ENCODE measurements at places on chromosomes 3 and 15.

DNA sequence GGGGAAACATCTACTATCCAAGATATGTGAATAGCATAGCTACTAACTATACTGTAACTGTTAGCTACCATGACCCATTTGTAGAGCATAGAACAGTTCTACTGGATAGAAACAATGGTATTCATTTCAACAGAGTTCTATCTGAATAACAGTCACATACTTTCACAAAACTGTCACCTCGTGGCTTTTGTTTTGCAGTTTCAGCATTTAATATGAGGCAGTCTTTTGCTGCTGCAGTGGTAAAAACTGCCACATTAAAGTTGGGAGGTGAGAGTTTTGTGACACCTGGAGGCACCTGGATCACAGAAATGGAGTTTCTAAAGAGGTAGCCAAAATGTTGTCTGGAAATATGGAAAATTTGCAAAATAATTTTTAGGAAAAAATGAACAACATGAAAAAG is 578.0 kb downstream of the UNC13C start:
- DNase-seq = no peak

- DNase-seq = no peak
Observed at GRCh38 chr3:112799946-112800345, 46.7 kb downstream of the CD200R1L start.

DNA sequence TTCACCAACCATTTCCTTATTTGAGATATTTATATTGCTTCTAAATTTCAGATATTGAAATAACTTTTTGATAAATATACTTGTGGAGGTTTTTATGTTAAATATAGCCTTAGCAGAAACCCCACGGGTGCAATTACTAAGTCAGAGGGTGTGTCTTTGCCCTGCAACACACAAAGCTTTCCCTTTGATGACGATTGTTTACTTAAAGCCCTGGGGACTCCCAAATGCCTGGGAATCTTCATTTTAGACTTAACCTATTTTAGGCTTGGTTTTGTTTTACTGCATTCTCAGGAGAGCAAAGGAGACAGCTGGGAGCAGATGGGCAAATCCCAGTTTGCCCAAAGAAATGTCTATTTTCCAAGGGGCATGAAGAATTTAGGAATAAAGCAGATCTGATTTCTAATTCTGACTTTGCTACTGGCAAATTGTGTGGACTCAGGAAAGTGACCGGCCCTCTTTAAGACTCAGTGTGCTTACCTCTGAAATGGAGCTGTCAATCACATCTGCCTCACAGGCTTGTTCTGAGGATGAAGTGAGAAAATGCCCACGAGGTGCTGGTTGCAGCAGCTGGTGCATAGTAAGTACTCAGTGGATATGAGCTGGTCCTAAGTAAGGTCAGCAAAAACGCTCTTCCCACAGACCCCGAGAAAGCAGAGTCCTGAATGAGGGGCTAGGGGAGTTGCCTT is 49.3 kb upstream of the CA12 start:
- no peak for DNase-seq

GRCh38 chr15:68525815-68526214 is 53.0 kb upstream of the CORO2B start:
- DNase-seq = peak; percentile 59

DNA sequence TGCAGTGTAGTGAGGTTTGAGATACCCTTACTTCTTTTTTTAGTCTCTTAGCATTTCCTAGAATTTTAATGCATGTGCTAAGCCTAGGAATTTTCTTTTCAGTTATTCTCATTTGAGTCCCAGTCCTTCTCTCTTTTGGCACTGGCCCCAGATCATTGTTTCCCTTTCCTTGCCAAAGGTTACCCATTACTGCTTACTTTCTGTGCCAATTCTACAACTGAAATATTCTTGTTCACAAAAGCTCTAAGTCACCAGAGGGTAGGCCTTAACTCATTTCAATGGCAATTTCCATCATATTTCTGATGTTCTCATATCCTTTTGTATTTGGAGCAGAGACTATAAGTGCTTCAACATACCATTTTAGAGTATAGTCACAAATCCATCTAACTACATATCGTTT is 199.6 kb upstream of the CBLB start:
- no peak for DNase-seq

GRCh38 chr3:134624537-134625287 is 26.1 kb downstream of the KY start:
- no peak for DNase-seq

- no peak for DNase-seq
Observed at GRCh38 chr3:11074451-11074850, 79.8 kb upstream of the HRH1 start.

GRCh38 chr15:29942548-29942947 is 120.3 kb upstream of the TJP1 start:
- no peak for DNase-seq

DNA sequence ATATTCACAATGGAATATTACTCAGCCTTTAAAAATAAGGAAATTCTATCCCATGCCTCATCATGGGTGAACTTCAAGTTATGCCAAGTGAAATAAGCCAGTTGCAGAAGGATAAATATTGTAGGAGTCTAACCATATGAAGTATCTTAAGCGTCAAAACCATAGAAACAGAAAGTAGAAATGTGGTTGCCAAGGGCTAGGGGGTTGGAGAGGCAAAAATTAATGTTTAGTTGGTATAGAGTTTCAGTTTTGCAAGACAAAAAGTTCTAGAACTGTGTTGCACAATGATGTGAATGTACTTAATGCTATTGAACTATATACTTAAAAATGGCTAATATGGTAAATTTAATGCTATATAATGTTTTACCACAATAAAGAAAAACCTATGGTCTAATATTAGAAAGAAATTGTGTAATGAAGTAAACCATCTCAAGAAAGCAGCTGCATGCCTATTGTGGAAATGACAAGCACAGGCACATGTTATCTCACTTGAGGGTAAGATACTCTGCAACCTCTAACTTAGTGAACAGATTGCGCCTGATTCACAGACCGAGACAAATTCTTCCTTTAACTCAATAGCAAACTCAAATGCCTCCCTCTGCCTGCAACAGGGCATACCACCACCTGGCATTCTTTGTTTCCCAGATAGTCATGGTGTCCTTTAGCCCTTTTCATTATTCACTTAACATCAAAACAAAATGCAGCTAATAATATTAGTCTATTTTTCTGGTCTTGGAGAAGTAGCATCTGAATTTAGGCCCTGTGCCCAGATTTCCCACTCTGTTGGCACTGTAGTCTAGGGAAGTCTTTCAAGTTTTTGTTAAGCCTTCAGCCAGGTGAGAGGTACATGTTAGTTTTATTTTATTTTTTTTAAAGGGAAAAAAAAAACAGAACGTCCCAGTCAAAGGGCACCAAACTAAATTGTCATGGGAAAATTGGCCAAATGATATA is 80.2 kb upstream of the ACP3 start:
- DNase-seq = no peak

GRCh38 chr3:174061162-174061561 is 663.6 kb downstream of the NLGN1 start:
- DNase-seq = no peak

GRCh38 chr3:131218196-131218595 is 163.4 kb upstream of the NUDT16 start:
- DNase-seq = peak; percentile 75

- peak; percentile 96 for DNase-seq
Observed at GRCh38 chr3:152302521-152303021, 33.8 kb downstream of the MBNL1 start.

GRCh38 chr3:185225523-185225922 is 28.3 kb downstream of the EHHADH start:
- peak; percentile 74 for DNase-seq

DNA sequence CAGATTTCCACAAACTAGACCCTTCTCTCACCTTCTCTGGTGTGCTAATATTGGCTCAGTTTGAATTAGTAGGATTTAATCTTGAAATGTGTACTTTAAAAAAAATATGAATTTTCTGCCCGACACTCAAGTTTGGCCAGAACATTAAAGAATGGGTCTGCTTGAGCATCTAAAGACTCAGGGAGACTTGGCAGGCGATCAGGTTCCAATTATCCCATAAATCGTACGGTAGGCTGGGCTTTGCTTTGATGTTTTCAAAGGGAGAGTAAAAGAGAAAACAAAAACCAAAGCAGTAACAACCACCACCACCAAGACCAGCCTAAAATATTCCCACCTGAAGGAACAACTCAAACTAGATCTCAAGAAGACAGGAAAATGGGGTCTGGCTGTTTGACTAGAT is 230.8 kb downstream of the EBLN2 start:
- no peak for DNase-seq

DNA sequence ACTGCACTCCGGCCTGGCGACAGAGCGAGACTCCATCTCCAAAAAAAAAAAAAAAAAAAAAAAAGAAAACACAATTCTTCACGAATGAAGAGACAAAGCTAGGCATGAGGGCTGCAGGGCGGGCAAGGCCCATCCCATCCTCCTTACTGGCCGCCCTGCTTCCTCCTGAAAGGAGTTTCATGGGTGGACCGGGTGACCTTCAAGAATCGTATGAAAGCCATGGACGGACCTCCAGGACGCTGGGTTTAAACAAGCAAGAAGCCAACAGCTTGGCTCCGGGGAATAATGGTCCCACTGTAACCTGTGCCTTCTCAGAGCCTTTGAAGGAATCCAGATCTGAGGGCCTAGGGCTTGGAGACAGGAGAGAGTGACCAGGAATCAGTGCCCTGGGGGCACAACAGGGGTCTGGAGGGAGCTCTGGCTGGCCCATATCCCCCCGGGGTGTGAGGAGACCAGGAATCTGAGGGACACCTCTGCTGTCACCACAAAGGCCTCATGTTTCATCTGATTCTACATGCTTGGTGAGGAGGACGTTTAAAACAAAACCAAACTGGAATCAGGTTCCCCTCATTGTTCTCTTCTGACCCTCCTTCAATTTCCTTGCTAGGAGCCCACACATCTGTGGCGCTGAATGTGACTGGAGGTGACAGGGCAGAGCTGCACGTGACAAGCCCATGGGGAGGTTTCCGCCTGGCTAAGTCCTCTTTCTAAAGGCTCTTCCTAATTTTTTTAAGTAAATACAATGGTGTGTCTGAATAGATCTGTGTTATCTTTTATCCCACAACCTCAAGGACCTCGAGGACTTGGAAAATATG is 46.1 kb downstream of the WHAMM start:
- DNase-seq = no peak

- DNase-seq = no peak
Observed at GRCh38 chr3:145134738-145135137, 1026.2 kb downstream of the PLOD2 start.

- peak; percentile 76 for DNase-seq
Observed at GRCh38 chr3:27483117-27484014, 818 bp downstream of the SLC4A7 start.

GRCh38 chr3:79159736-79160135 is 608.1 kb downstream of the ROBO1 start:
- DNase-seq = no peak

DNA sequence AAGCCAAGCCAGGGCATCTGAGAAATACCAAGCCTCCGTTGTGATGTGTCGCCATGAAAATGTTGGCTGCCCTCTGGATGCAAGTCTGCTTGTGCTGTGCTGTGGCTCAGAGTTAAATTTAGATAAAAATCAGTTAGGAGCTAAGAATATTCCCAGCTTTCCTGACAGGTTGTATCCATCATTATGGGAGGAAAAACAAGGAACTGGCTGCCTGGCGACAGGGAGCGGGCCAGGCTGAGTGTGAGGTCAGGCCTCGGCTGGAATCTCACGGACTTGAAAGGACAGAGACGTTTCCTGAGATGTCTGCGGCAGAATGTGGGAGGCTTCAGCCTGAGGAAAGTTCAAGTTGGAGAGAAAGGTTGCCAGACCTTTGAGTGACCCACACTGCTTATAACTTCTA is 213.8 kb downstream of the THSD4 start:
- DNase-seq = peak; percentile 55

DNA sequence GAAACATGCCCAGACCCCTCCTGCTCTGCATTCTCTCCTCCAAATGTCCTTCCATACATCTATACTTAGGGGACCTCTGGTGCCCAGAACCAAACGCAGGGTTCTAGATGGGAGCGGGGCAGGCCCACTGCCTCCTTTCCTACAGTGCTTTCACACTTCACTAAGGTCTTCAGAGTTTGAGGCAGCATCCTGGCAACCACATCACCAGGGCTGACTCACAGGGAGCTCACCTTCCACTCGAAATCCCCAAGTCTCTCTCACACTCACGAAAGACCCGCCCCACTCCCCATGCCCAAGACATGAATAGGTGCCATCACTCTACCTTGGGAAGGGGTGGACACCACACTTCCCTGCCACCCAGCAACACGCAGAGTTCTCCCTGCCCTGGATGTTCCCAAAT is 18.9 kb downstream of the HOMER2 start:
- no peak for DNase-seq

GRCh38 chr3:189166321-189166720 is 5.5 kb upstream of the TPRG1 start:
- DNase-seq = no peak

GRCh38 chr3:173354124-173354523 is 43.4 kb upstream of the NLGN1 start:
- no peak for DNase-seq

- DNase-seq = peak; percentile 98
Observed at GRCh38 chr3:30342318-30343060, 263.9 kb upstream of the TGFBR2 start.

DNA sequence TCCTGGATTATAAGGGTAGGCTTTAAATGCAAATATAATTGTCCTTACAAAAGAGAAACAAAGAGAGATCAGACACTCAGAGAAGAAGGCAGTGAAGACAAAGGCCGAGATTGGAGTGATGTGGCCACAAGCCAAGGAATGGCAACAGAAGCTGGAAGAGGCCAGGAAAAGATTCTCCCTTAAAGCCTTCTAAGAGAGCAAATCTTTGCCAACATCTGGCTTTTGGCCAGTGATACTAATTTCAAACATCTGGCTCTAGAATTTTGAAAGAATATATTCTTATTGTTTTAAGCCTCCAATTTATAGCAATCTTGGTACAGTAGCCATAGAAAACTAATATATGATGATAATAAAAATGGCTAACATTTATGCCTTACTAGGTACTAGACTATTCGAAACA is 615.8 kb upstream of the ZNF385D start:
- no peak for DNase-seq

GRCh38 chr3:24589931-24590880 is 95.6 kb upstream of the THRB start:
- DNase-seq = peak; percentile 31

- peak; percentile 83 for DNase-seq
Observed at GRCh38 chr15:38072348-38073177, 138.1 kb downstream of the TMCO5A start.

GRCh38 chr3:52756141-52756540 is 14.6 kb downstream of the NEK4 start:
- DNase-seq = peak; percentile 3

Data from fibroblast of skin of right biceps (primary cell).